ENCODE measurements at places on chromosomes 7 and 10.

- no peak for DNase-seq
Observed at GRCh38 chr10:129165076-129165720, 301.8 kb upstream of the MGMT start.

DNA sequence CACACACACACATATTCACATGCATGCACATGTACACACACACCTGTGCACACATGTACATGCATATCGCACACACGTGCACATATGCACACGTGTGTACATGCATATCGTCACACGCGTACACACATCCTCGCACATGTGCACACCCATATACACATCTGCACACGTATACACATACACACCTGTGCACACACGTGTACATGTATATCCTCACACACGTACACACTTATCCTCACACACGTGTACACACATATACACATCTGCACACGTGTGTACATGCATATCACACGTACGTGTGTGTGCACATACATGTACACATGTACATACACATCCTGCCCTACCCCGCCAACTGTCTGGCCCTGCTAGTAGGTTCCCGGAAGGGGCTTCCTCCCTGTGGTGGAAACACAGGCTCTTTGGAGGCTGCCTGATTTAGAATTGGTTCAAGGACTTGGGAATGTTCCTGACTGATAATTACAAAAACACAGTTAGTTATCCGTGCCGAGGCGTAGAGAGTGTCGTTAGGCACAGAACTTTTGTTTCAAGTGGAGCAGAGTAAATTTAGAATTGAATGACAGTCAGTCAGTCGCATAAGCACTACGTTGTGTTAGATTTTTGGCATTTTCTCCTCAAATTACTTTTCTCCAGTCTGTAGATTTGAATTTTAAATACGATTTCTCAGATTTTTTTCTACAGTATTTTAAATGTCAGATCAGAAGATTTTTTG is 18.5 kb upstream of the PRKAR1B start:
- no peak for DNase-seq

DNA sequence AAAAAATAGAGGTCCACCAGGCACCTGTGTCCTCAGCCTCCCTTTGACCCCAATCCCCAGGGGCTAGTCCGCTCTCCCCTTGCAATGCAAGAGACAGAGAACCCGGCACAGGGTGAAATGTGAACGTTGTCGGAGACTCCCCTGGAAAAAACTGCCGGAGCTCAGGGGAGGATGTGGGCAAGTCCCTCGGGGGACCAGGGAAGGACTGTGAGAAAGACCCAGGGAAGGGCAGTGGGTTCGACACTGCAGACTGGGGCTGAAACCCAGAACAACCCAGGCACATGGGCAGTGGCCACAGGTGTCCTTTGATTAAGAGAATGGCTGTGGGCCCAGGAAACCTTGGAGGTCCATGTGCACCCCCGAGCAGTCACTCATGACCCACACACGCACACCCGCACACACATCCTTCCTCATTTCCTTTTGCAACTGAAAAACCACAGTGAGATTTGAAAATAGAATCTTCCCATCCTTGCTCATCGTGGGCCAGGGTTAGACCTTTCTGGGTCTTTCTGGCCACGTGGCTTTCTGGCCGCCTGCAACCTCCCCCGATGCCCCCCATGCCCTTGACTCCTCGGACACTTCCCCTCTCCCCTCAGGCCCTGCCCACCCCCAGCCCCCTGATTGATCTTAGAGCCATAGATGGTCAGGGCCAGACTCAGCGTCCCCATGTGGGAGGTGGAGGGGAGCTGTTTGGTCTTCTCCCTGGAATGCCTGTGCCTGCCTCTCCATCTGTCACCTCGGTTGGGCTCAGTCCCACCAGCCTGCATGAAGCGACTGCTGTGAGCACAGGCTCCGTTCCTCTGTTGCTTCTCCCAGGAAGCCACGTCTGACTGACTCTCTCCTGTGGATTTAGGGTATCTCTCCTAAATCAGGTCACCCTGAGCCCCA is 7.9 kb downstream of the LAT2 start:
- no peak for DNase-seq

DNA sequence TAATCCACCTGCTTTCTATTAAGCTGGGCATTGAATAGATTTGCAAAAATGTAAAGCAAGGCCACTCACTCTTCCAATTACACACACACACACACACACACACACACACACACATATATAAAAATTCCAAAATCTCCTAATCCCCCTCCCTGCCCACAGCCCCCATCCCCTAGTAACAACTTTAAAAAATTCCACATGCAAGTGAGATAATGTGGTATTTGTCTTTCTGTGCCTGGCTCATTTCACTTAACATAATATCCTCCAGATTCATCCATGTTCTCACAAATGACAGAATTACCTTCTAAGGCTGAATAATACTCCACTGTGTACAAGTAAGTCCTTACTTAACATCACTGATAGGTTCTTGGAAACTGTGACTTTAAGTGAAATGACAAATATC is 24.2 kb downstream of the SH2D4B start:
- no peak for DNase-seq

DNA sequence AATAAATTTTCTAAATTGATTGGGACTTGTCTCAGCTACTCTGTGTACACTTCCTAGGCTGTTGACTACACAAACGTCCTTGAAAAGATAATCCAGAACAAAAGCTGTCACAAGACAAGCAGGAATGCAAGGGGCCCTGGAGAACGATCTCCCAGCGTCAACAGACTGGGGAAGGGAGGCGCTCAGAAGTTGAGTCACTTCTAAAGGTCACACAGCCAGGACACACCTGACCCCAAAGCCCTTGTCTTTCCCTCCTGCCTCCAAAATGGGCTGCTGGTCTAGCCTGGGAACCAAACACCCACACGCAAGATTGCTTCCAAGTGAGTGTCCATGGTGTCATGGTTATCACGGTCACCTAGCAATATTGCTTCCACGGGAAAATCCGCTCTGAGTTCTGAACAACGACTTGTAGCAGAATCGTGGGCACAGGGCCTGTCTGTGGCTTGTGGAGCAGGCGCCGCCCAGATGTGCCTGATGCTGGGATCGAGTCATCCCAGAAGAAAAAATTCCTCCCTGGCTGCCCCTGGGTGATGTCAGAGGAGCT is 49.8 kb downstream of the SPOCK2 start:
- no peak for DNase-seq

- no peak for DNase-seq
Observed at GRCh38 chr10:62582804-62583208, 208.6 kb downstream of the ZNF365 start.

DNA sequence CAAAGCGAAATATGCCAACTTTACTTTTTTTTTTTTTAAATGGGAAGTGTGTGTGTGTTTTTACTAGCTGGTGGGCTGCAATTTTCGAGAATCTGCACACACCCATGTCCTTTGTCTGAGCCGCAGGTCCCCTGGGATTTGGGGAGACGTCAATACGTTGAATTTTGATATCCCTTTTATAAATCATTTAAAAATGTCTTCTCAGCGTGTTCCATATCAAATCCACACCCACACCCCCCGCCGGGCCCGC is 404 bp upstream of the FMC1 start:
- peak; percentile 77 for DNase-seq

- no peak for DNase-seq
Observed at GRCh38 chr7:73966062-73966940, 61.7 kb upstream of the ELN start.

DNA sequence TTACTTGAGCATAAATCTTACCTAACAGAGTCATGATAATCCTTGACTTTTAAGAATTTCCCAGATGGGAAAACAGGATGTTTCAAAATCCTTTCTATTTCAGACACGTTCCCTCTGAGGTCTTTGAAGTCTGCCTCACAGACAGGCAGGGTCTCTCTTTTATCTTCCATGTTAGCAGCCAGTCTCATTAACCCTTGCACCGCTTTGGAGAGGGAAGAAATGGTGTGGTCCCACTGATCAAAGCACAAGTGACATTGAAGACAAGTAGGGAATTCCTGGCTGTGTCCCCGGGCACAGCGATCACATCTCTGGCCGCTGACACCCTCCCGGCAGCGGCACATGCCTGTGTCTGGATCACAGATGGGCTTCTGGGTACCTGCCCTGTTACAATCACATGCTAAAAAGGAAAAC is 52.7 kb upstream of the LAMB1 start:
- DNase-seq, result no peak

- no peak for DNase-seq
Observed at GRCh38 chr7:106269254-106269961, 15.4 kb downstream of the NAMPT start.

DNA sequence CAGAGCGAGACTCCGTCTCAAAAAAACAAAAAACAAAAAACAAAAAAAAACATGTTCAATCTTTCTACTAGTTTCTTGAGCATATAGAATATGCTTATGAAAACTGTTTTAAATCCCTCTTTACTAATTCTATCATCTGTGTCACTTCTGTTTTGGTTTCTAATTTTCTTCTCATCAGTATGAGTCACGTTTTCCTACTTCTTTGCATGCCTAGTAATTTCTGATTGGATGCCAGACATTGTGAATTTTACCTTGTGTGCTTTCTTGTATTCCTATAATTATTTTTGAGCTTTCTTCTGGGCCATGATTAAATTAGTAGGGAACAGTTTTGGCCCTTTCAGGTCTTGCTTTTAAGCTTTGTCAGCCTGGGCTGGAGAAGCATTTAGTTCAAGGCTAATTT is 9.9 kb downstream of the MICU1 start:
- DNase-seq, result no peak

- no peak for DNase-seq
Observed at GRCh38 chr10:124999433-125000365, 57.8 kb downstream of the ZRANB1 start.
